ENCODE measurements at places on chromosomes 1 and 21.

DNA sequence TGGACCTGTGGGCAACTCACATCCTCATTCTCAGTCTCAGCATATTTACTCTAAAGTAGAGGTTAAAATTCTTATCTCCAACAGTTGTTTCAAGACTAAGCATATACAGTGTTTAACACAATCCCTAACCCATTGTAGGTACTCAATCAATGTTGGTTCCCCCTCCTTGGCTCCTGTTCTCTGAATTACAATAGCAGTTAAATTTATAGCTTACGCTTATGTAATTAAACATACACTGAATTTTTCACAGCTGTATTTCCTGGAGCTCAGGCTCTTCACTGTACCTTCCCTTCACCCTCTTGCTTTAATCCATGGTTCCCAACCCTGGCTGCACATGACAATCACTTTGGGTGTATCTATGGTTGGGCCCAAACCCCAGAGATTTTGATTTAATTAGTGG lies 89.4 kb downstream of the LPAR3 start:
- no peak for DNase-seq

DNA sequence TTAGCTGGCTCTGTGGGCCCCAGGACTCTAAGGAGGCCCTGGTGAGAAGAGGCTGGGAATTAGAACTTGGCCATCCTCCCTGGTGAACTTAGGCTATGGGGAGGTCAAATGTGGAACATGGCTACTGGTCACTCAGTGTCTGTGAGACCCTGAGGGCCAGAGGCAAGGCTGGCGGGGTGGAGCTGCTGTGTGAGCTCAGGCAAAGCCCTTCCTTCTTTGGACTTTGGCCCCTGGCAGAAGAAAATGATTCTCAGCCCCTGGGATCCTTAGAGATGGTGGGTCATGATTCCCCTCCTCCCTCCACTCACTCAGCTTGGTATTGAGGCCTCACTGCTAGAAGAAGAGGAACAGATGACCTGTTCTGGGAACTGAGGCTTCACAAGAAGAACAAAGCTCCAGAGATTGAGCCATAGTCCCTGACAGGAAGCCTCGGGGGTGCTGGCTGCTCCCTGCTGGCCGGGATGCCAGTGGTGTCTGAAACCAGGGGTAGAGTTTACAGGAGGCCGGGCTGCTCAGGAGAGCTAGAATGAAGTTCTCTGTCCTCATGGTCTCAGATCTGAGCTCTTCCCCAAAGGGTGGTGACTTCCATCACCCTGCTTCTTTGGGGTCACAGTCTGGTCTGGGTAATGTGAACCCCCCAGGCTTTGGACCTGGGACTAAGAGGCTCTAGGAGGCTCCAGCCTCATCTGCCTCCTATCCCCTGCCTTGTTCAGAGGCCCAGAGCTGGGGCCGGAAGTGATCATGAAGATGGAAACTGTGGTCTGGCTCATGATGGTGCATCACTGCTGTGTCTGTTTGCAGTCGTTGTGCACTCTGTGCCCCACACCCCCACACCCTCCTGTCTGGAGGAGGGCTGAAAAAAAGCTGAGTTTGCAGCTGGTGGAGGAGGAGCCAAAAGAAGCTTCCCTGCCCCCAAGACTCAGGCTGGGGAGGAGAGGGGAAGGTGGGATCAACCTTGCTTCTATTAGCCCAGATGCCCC lies 905 bp downstream of the BTBD19 start:
- no peak for DNase-seq

- DNase-seq, result no peak
Observed at GRCh38 chr1:183285256-183285655, 99.2 kb downstream of the LAMC2 start.

GRCh38 chr1:53449021-53449420 lies 10.2 kb upstream of the DMRTB1 start:
- DNase-seq, result no peak

DNA sequence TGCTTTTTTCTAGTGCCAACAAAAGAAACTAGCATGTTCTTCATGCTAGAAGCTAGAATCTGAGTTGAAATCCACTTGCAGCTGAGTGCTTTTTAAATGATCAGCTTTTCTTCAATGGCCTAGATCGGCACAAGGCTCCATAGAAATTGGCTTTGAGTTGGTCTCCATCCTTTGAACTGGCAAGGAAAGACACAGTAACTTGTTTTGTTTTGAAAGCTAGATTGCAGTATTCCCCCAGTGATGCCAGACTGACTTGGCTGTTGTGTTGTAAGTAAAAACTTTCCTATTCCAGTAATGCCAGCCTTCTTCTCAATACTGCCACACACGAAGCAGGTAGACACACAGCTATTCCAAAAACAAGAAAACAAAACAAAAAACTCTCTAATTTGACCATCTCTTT lies 139.1 kb downstream of the FMN2 start:
- DNase-seq, result no peak

- DNase-seq, result no peak
Observed at GRCh38 chr1:25217598-25218232, 14.6 kb downstream of the SYF2 start.

DNA sequence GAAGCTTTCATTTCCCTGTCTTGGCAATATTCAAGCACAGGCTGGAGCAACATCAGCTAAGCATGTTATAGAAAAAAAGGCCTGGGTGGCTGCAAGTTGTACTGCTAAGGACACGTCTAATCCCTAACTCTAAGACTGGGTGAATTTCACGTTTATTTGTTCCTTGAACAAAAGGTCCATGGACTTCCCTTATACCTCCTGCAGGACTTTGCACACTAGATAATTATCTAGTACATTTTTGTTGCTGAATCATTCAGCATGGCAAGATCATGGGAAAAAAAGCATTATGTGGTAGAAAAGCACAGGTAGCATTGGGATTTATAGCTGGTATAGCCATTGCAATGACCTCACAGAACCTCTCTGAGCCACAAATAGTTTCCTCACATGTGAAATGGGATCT lies 130.7 kb upstream of the DMRTA2 start:
- DNase-seq, result no peak

DNA sequence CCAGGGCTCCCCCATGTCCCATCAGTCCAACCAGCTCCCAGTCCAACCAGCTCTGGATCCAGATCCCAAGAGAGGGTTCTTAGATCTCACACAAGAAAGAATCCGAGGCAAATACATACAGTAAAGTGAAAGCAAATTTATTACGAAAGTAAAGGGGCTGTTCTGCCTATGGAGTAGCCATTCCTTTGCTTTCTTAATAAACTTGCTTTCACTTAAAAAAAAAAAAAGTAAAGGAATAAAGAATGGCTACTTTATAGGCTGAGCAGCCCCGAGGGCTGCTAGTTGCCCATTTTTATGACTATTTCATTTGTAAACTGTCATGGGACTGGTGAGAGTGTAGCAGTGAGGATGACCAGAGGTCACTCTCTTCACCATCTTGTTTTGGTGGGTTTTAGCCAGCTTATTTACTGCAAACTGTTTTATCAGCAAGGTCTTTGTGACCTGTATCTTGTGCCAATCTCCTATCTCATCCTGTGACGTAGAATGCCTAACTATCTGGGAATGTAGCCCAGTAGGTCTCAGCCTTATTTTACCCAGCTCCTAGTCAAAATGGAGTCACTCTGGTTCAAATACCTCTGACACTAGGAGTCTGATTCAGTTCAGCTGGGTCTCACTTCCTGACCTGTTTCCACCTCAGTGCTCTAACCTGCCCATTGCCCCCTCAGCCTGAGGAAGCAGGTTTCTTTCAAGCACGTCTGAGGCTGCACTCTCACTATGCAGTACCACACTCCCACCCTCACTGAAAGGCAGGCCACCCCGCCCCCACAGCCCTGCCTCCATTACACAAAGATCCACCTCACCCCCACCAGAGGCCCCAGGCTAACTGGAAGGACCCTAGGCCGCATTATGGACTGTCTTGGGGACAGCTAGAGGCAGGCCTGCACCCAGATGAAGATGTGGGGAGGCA lies 26.5 kb upstream of the ATP2B4 start:
- no peak for DNase-seq

DNA sequence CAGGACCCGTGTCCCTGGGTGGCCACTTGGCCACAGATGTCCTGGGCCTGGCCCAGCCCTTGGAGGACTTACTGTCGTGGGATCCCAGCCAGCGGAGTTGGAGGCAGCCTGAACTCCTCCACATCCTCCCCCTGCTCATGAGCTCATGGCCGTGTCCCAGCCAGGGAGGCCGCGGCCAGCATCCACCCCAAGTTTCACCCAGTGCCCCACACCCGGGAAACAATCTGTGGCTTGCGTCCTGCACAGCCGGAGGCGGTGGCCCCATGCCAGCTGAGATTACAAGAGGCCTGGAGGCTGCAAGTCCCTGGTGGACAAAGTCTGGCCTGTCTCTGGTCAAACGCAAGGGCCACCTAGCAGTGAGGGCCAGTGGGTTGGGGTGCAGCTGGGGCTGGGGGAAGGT lies 27.5 kb upstream of the TMEM52 start:
- DNase-seq, result no peak

DNA sequence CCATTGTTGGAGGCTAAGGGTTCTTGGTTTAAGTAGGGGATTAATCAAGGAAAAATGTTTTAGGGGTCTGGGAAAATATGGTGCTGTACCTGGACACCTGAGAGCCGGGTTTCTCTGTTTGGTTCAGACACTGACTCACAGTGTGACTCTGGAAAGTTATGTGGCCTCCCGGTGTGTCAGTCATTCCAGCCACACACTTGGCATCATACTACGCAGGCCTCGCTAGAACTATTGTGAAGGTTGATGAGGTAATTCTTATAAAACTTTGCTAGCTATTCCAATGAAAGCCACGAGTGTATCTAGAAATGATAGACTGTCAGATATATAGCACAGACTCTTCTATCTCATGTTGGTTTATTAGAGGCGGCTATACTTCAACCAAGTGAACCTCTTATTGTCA lies 4.8 kb upstream of the CAMSAP2 start:
- DNase-seq, result no peak

DNA sequence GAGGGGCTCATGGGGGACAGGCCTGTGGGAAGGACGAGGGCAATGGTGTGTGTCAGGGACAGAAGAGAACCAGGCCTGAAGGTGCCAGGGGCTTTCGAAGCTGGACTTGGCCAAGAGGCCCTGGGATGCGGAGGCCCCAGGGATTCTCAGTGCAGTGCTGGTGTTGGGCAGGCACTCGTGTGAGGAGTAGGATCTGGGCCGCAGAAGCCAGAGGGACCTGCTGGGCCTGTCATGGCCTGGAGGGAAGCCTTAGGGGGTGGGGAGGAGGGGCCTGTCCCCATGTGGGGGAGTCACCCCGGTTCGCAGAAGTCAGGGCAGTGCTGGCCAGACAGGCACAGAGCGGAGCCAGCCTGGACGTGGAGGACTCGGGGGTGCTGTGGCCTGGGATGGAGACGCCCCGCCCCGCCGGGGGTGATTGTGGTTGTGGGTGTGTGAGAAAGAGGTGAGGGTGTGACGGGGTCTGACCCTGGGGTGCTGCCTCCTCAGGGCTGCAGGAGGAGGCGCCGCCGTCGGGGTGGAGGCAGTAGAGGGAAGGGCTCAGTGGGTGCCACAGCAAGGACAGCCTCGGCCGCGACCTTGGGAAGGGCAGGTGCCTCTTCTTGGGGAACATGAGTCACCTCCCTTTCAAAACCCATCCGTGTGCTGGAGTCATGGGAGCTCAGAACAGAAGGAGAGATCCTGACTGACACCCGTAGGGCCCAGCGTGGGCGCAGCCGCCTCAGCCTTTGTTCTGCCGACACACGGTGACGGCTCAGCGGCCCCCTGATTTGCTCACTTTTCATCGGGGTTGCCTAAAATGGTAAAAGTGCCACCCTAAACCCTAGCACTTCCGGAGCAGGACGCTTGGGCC lies 33.9 kb downstream of the FAAP20 start:
- DNase-seq, result no peak

DNA sequence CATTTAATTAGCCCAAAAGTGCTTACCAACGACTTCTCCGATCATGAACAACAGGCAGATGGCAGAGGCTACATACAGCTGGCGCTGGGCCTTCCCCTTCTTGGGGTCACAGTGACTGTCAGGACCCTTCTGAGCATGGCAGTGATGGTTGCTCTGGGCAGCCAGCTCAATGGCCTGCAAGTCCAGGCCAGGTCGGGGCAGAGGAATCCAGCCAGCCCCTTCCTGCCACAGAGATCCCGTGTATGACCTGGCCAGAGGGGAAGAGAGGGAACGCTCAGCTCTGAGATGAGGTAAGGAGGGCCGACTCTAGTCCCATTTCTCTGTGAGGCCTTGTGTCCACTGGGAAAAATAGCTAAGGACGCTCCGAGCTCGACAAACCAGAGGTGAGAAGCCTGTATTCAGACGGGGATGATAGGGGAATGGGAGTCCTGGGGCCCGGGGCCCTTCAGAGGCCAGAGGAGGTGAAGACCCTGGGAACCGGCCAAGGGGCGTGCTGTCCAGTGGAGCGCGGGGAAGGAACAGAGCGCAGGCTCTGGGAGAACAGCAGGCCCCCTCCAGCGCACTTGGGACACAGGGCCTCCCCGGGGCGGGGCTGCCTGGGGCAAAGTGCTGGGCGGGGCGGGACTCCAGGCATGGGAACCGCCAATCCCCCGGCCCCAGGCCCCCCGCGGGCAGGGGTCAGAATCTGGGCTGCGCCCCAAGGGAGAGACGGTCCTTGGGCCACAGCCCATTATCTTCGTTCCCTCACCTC lies 772 bp downstream of the SLC30A2 start:
- DNase-seq, result no peak

DNA sequence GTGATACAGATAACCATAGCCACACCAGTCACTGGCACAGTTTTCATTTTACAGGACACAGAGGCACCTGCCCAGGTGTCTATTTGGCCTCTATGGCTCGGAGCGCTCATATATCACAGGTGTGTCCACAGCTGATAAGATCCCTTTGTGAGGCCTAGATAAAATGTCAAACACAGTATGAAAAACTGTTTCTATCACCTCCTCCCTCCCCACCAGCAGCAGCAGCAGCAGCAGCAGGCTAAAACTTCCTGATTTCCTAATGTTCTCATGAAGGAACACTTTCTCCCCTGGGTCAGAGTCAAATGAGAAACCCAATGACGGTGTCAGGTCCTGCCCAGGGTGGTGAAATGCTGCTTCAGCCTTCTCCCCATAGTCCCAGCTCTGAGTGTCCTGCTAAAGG lies 24.4 kb downstream of the ELAPOR1 start:
- no peak for DNase-seq

DNA sequence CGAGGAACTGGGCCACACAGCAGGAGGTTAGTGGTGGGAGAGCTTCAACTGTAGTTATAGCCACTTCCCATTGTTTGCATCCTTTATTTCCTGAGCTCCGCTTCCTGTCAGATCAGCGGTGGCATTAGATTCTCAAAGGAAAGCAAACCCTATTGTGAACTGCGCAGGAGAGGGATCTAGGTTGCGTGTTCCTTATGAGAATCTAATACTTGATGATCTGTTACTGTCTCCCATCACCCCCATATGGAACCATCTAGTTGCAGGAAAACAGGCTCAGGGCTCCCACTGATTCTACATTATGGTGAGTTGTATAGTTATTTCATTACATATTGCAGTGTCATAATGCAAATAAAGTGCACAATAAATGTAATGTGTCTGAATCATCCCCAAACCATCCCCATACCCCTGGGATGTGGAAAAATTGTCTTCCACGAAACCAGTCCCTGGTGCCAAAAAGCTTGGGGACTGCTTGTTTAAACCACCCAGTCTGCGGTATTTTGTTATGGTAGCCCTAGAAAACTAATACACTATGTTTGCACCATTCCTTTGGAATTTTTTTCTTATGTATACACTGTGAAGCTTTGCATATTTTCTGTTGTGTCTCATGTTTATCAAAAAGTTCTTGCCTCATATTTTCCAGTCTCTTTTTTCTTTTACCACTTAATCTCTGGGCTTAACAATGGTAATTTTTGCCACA lies 136.6 kb upstream of the IVNS1ABP start:
- DNase-seq, result no peak

GRCh38 chr21:40377135-40377534 lies 469.8 kb downstream of the DSCAM start:
- DNase-seq, result no peak

- DNase-seq, result no peak
Observed at GRCh38 chr1:82785268-82785790, 984.6 kb downstream of the ADGRL2 start.

GRCh38 chr1:94883691-94884090 lies 43.2 kb downstream of the CNN3 start:
- no peak for DNase-seq

All from HEK293T (cell line).